ENCODE measurements at places on chromosomes 2 and 18.
A peak's percentile ranks its signal among the peaks of the same experiment; 100 is the strongest.

- no peak for DNase-seq
Measured at GRCh38 chr2:181662287-181662686, 5.4 kb upstream of the CERKL start.

GRCh38 chr18:54877076-54877475, 48.8 kb downstream of the RAB27B start:
- no peak for DNase-seq

- DNase-seq = peak; percentile 49
Measured at GRCh38 chr18:63016270-63016669, 300.9 kb downstream of the PHLPP1 start.

DNA sequence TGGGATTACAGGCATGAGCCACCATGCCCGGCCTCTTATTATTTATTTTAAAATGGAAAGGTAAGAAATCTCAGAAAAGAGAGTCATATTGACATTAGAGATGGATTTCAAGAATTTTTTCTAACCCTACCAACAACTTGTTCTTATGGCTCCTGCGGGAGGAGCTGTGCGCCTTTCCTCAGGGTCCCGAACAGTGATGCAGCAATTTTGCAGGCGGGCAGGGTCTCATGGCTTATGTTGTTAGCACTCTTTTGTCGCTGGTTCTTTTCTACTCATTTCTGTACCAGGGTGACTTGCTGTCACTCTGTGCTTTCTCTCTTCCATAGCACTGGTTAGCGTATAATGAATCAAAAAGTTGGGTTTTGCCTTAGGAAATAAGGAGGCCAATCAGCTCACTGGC, 148.8 kb upstream of the DLGAP1 start:
- no peak for DNase-seq

- no peak for DNase-seq
Measured at GRCh38 chr2:105643405-105644173, 101.1 kb upstream of the NCK2 start.

DNA sequence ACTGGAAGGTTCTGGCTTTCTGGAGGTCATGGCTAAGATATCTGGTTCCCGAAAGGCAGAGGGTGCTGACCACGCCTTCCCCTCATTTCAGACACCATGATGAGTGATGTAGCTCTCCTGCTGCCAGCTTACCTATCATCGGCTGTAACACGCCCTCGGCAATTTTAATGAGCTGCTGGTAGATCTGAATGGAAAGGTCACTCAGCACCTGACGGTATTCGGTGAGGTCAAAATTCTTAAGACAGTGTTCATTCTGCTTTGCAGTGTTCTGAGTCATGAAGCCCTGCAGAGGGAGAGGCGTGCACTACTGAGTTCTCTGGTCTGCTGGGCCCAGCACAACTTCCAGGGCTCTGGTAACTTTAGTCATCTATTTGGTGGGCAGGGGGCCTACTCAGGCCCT, 25.7 kb upstream of the ACAA2 start:
- DNase-seq = no peak

- peak; percentile 59 for DNase-seq
Measured at GRCh38 chr2:118881490-118882129, 34.2 kb upstream of the EN1 start.

- peak; percentile 15 for DNase-seq
Measured at GRCh38 chr2:54073796-54074195, 41.6 kb upstream of the ACYP2 start.

DNA sequence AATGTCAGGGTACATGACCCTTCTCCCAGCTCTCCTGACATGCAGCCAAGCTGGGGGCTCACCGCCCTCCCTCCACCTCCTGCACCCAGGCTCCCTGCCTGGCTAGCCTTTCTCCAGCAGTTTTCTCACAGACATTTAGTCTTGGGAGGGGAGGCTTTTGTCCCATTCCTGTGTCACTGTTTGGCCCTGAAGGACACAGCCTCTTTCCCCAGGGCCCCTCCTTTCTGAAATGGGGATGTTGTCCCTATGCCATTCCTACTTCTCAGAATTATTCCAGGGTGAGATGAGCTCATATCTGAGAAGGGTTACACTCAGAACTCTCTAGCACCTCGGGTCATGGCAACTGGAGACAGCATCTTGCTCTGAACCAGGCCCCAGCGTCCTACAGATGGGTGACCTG, 47.3 kb upstream of the MRPL33 start:
- DNase-seq = no peak

- no peak for DNase-seq
Measured at GRCh38 chr2:160956243-160956802, 203.9 kb upstream of the TANK start.

- DNase-seq = no peak
Measured at GRCh38 chr18:59276047-59276446, 2.8 kb upstream of the RAX start.
